Prostate gland (tissue), 2 donors: ENCODE measurements at places on chromosomes 16 and 17. TPM values are rescaled to one million over a fixed set of nuclear protein-coding genes. Genes with fewer than 3 reads are reported as not detected.

FOXJ1 gene
- 0.55 TPM for total RNA-seq

MIS12 gene
- 7.9 TPM for total RNA-seq

KRT35 gene
- not detected for total RNA-seq

TEKT1 gene
- total RNA-seq, result not detected

KCNAB3 gene
- 4.5 TPM for total RNA-seq

YWHAE gene
- total RNA-seq, result 716 TPM

AANAT gene
- not detected for total RNA-seq

SOX9 gene
- 204 TPM for total RNA-seq

ZNF267 gene
- total RNA-seq, result 21.4 TPM

EPX gene
- not detected for total RNA-seq

DRC3 gene
- 4.5 TPM for total RNA-seq

GRCh38 chr17:6558932-6559752, 2.8 kb upstream of the PITPNM3 start:
- H3K4me3 ChIP-seq, result no peak overlapping the region
- H3K27ac ChIP-seq, result no peak overlapping the region
- H3K4me1 ChIP-seq, result no peaks in the 10 kb centered on the region
- DNase-seq, result no peak

DNA sequence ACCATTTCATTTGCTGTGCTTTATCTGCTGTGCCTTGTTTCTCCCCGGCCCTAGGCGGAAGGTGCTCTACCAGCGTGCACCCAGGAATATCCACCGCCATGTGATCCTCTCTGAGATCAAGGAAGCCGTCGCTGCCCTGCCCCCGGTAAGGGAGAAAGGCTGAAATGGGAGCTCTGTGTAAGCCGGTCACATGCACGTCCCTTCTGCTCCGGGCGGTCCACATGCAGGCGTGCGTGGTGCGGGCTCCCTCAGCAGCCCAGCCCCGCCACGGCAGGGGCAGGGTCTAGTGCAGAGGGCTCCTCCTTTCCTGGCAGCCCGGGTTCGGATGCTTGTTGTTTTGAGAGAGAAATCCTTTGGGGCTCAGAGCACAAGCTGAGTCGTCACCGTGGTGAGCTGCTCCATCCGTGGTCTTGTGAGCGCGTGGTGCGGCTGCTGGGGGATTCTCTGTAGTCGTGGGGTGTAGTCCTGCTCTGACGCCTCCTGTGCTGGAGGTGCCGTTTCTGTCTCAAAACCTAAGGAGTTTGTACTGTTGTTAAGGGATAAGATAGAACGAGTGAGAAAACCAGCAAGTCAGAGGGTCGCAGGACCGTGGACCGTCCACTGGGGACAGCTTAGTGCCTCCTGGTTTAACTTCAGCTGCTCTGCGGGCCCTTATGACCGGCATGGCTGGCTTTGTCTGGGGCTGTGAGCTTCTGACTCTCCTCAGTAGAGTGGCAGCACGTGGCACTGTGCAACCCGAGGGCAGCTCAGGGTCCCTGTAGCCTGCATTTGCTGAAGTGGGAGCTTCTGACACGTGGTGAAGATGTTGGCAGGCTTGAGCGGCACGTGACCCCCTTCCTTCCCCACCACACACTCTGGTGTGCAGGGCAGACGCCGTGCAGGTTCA, 12.3 kb upstream of the MC1R start:
- H3K36me3 ChIP-seq, result peaks cover 11% of the 10 kb centered on the region
- H3K27ac ChIP-seq, result no peak overlapping the region
- no peak for DNase-seq
- no peak overlapping the region for H3K4me3 ChIP-seq
- H3K4me1 ChIP-seq, result peaks cover 4% of the 10 kb centered on the region

DNA sequence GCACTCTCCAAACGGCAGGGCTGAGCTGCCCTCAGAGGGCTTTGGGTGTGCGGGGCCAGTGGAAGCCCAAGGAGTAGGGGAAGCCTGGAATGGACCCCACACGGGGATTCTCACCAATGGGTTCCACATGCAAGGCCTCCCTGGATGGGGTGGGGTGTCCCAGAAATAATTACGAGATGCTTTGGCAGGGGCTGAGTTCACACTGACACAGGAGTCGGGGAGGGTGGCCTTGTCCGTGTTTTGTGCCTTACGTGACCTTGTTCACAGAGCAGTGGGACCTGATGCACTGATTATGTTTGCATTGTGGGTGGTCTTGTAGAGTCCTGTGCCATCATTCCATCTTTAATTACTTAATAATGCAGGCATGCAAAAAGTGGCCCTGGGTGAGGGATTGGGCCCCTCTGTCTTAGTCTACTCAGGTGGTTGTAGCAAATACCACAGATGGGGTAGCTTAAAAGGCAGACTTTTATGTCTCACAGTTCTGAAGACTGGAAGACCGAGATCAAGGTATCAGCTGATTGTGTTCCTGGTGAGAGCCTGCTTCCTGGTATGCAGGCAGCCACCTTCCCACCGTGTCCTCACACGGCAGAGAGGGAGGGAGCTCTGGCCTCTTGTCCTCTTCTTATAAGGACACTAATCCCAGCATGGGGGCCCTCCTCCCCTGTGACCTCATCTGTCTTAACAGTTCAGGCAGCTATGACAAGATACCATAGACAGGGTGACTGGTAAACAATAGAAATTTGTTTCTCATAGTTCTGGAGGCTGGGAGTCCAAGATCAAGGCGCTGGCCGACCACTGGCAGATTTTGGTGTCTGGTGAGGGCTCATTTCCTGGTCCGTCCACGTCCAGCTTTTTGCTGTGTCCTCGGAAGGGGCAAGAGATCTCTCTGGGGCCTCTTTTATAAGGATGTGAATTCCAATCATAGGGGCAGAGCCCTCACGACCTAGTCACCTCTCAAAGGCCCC, 239.4 kb downstream of the IRF8 start:
- no peak overlapping the region for H3K27ac ChIP-seq

DNA sequence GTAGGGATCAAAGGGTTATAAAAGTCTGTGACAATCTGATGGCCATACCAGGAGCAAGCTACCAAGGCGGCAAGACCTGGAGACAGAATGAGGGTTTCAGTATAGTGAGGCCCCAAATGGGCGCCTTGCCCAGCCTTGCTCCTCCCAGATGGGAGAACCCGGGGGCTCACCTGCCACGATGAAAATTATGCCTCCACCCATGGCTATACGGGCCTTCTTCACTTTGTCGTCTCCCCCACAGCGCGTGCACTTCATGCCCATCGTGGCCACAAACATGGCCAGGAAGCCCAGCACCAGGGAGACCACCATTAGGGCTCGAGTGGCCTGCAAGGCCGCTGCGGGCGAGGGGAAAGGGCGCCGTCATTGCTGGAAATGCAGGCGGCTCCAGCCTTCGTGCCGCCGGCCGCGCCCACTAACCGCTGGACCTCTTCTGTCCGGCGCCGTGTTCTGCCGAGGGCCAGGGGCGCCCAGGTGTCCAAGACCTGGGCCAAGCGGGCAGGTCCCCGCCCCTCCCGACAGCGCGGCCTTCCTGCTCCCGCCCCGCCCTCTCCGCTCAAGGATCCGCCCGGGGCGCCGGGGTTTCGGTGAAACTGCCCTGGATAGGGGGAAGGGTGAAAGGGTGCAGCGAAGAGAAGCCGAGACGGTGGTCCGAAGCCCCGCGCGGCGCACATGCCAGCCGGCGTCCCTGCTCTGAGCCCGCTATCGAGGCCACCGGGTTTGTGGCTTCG, 1.5 kb downstream of the CLDN7 start:
- no peaks in the 10 kb centered on the region for H3K36me3 ChIP-seq
- peak overlapping the region; percentile 84 for H3K27ac ChIP-seq
- no peaks in the 10 kb centered on the region for H3K27me3 ChIP-seq
- peak; percentile 64 for DNase-seq

- DNase-seq, result no peak
- no peak overlapping the region for H3K27ac ChIP-seq
- no peaks in the 10 kb centered on the region for H3K36me3 ChIP-seq
- no peak overlapping the region for H3K4me3 ChIP-seq
- no peaks in the 10 kb centered on the region for H3K4me1 ChIP-seq
- H3K27me3 ChIP-seq, result no peaks in the 10 kb centered on the region
Observed at GRCh38 chr16:48317614-48318315, 67.4 kb downstream of the SIAH1 start.

GRCh38 chr16:84329843-84330684, 35.4 kb downstream of the WFDC1 start:
- no peak for DNase-seq
- H3K4me3 ChIP-seq, result no peak overlapping the region
- no peaks in the 10 kb centered on the region for H3K4me1 ChIP-seq
- no peaks in the 10 kb centered on the region for H3K27me3 ChIP-seq
- no peak overlapping the region for H3K27ac ChIP-seq

GRCh38 chr16:48602356-48603014, 7.5 kb downstream of the N4BP1 start:
- H3K36me3 ChIP-seq, result no peaks in the 10 kb centered on the region
- H3K27ac ChIP-seq, result no peak overlapping the region

- H3K27ac ChIP-seq, result no peak overlapping the region
- no peaks in the 10 kb centered on the region for H3K27me3 ChIP-seq
- H3K36me3 ChIP-seq, result no peaks in the 10 kb centered on the region
Observed at GRCh38 chr17:32831627-32832243, 45.2 kb downstream of the MYO1D start.

- DNase-seq, result no peak
- no peaks in the 10 kb centered on the region for H3K36me3 ChIP-seq
- H3K4me3 ChIP-seq, result no peak overlapping the region
- H3K27ac ChIP-seq, result no peak overlapping the region
- no peaks in the 10 kb centered on the region for H3K27me3 ChIP-seq
Observed at GRCh38 chr17:13353590-13353989, 248.1 kb downstream of the HS3ST3A1 start.

GRCh38 chr17:61395983-61396585, 3.6 kb upstream of the TBX2 start:
- DNase-seq, result no peak
- peaks cover 3% of the 10 kb centered on the region for H3K27me3 ChIP-seq
- peak overlapping the region; percentile 37 for H3K4me3 ChIP-seq
- H3K27ac ChIP-seq, result peak overlapping the region; percentile 79

- H3K4me3 ChIP-seq, result no peak overlapping the region
- DNase-seq, result no peak
- H3K36me3 ChIP-seq, result no peaks in the 10 kb centered on the region
- no peaks in the 10 kb centered on the region for H3K4me1 ChIP-seq
Observed at GRCh38 chr17:40480501-40481003, 20.9 kb downstream of the TNS4 start.

DNA sequence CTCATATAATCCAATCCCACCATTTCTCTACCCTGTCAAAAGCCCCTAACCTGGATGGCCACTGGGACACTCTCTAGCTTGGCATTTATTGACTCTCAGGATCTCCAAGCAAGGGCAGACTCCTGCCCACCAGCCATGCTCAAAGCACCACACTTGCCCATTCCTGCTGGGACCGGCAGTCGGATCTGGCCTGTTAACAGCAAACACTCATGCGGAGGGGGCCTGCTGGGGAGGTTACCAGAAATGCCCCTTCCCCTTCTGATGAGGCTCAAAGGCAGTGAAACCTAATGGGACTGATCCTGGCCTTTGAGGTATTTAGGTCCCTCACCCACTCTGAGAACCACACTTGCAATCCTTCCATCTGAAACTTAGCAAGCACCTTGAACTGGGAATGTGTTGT, 6.5 kb upstream of the CCL1 start:
- H3K27ac ChIP-seq, result no peak overlapping the region
- no peak overlapping the region for H3K4me3 ChIP-seq
- no peaks in the 10 kb centered on the region for H3K36me3 ChIP-seq
- no peak for DNase-seq
- H3K4me1 ChIP-seq, result no peaks in the 10 kb centered on the region
